ENCODE measurements at places on chromosomes 2 and 18.

DNA sequence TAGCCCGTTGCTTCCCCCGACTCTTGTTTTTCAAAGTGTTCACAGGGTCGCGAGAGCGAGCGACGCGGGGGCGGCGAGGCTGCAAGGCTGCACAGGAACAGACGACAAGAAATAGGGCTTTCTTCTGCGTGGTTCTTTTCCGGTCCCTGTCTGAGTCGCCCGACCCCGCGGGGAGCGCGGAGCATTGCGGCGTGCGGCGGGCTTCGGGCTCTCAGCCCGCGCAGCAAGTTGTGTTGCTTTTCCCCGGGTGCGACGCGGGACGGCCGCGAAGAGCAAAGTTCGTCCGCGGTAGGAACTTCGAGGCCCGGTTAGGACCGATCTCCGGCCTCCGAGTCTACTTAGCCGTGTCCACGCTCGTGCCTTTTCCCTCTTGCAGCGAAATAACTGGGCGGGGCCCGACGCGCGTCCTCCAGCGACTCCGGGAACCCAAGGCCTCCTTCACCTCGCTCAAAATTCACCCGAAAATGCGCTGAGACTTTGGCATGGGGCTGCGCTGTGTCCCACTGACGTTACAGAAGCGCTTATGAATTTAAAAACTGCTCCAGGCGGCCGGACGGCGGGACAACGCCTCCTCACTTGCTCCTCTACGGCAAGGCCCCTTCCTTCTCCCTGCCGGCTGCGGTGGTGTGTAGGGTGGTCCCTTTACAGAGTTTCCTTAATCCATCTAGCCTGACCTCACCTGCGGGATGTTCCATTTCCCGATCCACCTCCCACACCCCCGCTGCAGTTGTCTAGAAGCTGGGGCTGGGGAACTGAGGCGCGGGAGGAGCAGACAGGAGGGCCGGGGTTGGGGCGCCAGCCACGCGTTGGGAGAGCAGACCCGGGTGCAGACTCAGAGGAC, 1.5 kb upstream of the BCL2L11 start:
- DNase-seq = peak; percentile 59

DNA sequence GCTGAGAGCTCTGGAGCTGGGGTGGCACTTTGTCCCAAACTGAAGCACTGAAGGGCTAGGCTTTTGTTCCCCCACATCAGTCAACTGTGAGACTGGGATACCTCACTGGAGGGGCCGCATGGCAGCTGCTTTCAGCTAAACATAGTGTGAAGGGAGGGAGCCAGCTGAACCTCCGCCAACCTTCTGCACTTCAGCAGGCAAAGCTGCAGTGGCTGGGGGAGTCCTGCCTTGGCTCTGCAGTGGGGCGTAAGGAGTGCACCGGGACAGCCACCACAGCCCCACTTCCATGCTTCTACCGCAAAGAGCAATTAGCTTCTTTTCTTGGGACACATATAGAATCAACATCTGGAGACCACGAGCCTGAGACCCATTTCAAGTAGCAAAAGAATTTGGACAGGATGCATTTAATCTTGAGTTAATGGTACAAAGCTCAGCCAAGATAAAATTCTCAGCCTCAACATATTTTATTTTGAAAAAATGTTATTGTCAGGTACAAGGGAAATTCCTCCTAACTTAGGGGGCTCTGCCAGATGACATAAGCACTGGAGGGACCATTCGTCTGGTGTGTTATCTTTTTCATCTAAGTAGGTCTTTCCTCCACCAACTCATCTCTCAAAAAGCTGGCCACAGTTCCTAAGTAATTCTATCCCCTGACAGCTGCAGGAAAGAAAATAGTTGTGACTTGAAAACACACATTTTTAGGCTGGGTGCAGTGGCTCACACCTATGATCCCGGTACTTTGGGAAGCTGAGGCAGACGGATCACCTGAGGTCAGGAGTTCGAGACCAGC, 25.6 kb upstream of the MYCN start:
- DNase-seq = peak; percentile 54

- DNase-seq = no peak
Observed at GRCh38 chr2:231531883-231532755, 1.9 kb upstream of the NMUR1 start.

GRCh38 chr2:37880551-37880950, 44.5 kb upstream of the RMDN2 start:
- no peak for DNase-seq

DNA sequence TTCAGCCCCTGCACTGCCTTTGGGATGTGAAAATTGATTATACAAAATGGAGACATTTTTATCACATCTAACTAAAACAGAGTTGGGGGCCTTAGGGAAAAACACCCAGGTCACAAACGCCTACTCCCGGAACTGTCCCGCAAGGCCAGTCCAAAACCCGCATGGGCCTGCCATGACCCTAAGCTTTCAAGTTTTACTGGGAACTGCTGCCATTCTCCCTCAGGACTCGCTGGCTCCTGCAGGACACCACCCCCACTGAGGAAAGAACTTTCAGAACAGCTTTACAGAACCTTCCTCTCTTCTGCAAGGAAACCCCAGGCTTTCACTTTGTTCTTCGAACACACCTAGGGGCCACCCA, 320.4 kb upstream of the HS6ST1 start:
- peak; percentile 16 for DNase-seq

- DNase-seq = no peak
Observed at GRCh38 chr2:7951001-7951400, 730.9 kb upstream of the ID2 start.

- DNase-seq = no peak
Observed at GRCh38 chr18:74198453-74198852, 50.1 kb downstream of the TIMM21 start.

DNA sequence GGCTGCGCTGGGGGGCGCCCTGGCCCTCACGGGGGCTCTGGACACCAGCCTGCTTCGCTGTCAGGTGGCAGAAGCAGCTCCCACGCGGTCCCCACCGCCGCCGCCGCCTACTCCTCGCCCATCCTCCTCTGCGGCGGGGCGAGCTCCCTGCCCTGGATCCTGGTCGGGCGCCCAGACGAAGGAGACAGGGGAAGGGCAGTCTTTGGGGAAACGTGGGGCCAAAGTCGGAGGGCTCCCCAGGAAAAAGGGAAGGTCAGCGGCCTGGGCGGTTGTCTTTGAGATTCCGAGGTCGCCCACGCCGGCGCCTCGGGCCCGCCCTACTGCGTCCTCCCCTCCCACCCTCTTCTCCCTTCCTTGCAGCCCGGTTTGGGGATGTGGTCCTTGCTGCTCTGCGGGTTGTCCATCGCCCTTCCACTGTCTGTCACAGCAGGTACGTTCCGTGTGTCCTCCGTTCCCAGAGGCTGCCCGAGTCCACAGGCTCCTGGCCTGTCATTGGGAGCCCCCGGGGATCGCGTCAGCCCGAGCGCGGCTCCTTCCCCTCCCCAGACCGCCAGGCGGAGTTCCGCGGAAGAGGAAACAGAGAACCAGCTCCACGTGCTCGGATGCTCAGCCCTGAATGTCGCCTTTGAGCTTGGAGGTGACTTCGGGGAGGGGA, 800 bp downstream of the IL1RL2 start:
- DNase-seq = peak; percentile 70

DNA sequence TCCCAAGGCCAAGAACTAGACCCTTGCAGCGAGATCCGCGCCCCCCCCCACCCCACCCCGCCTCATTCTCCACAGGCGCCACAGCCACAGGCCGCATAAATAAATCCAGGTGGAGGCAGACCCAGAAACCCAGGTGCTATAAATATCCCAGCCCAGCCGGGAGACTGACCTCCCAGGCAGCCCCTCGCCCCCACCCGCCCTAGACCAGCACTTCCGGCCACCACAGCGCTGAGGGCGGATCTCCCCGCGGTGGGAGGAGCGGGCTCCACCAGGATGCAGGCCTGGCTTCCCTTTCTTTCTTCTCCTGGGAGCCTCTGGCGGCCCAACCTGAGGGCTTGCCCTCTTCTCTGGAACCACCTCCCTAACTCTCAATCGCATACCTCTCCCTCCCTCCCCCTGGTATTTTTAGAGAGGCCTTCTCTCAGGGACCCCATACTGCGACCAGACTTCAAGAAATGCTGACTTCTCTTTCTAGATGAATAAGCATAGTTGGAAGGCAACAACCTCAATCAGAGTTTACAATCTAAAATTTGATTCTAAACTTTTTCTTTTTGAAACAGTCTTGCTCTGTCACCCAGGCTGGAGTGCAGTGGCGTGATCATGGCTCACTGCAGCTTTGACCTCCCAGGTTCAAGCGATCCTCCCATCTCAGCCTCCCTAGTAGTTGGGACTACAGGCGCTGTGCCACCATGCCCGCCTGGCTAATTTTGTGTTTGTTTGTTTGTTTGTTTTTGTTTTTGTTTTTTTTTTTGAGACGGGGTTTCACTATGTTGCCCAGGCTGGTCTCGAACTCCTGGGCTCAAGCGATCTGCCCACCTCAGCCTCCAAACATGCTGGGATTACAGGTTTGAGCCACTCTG, 55.0 kb downstream of the PKDCC start:
- peak; percentile 80 for DNase-seq

- no peak for DNase-seq
Observed at GRCh38 chr2:101089419-101089818, 61.8 kb downstream of the TBC1D8 start.

DNA sequence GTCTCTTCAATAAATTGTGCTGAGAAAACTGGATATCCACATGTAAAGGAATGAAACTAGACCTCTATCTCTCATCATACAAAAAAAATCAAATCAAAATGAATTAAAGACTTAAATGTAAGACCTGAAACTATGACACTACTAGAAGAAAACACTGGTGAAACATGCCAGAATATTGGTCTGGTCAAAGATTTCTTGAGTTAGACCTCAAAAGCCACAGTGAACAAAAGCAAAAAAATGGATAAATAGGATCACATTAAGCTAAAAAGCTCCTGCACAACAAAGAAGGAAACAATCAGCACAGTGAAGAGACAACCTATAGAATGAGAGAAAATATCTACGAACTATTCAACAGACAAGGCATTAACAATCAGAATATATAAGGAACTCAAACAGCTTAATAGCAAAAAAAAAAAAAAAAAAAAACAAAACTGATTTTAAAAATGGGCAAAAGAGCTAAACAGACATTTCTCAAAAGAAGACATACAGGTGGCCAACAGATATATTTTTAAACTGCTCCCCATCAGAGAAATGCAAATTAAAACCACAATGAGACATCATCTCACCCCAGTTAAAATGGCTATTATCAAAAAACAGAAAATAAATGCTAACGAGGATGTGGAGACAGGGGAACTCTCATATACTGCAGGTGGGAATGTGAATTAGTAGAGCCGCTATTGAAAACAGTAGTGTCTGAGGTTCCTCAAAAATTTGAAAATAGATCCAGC, 66.3 kb downstream of the NCKAP1 start:
- no peak for DNase-seq

DNA sequence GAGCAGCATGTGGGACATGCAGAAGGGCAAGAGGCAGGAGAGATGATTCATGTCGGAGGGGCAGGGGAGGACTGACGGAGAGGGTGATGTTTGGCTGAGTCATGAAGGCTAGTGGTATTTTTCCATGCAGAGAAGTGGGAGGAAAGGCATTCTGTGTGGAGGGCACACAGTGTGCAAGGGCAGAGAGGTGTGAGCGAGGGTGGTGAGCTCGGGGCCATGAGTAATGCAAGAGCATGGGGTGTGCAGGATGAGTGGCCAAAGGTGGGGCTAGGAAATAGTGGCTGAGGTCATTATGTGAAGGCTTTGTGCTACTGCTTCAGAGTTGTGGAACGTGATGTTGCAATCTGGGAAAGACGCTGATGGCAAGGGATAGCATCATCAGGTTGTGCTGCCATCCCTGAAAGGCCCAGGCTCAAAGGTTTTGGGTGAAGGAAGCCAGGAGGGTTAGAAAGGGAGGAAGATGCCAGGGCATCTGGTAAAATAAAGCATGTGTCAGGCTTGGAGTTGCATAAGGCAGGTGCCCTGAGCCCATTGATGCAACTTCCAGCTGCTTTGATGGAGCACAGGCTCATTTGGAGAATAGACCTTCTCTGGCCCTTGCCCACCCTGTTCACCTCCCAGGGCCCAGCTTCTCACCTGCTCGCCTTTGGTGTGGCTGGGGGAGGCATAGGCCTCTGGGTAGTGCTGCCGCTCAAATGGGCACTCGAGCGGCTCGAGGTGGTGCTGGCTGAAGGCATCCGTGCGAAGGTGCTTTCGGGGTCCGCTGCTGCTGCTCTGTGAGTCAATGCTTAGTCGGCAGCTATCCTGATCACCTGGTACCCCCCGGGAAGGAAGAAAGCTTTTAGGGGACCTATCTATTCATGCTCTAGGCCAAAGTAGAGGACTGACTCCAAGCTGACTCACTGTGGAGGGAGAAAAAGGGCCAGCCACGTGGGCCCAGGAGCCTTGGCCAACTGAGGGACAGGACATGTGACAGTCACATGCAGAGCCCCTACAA, 37.5 kb downstream of the PAX8 start:
- peak; percentile 90 for DNase-seq

DNA sequence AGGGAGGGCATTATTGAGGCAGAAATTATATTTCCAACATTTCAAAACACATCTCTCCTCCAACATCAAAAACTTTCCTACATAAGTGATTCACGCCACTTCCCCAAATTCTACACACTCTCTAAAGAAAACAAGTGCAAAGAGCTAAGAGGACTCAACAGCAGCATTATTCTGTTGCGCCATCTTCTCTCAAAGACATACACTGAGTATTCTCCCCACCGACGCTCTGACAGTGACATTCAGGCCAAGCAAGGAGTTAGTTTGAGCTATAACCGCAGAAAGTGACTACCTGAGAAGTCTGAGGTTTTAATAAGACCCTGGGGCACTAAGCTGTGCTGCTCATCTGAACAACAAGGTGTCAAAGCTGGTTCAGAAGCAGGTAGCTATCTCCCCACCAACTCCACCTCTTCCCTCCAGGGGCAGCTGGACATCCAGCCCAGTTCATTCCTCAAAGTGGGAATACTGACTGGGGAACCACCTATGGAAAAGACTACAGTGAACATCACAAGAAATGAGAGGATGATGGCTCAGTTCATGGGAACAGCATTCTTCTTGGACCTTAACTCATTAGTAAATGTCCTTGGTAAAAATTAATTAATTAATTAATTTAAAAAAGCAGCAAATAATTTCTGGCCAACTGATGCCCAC, 309.5 kb upstream of the CCDC68 start:
- no peak for DNase-seq

- no peak for DNase-seq
Observed at GRCh38 chr2:201837824-201838431, 31.6 kb downstream of the CDK15 start.

DNA sequence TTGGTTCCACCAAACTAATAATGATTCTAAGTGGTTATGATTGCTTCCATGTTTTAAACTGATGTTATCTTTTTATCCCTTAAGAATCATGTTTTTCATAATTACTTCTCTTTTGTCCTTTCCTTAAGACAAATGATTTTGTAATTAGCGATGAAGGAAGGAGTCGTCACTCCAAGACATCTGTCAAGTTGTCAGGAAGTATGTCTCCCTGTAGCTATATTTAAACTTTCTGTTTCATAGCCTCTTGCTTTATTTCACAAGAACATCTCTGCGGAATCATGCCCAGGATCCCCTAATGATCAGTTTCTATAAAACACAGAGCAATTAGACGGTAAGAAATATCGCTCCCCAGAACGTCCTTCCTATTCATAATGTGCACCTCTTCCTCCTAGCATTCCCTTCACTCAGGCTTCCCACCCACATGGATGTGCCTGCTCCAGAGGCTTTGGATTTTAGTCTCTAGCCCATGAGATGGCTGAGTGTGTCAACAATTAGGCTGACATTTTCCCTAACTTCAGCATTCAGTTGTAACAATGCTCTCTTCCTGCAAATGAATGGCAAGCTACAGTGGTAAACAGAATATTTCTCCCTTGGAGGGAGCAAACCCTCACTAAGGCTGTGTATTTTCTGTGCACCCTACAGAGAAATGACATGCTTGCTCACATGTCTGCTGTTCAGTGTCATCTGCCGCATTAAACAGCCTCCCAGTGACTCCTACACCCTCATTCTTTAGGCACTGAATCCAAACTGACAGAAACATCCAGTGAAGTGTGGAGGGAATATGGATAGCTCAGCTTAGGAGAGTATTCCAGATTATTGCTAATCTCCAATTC, 879.6 kb upstream of the CELF4 start:
- DNase-seq = no peak

GRCh38 chr18:75208155-75208835, 644 bp downstream of the PTGR3 start:
- DNase-seq = peak; percentile 67

All from aorta (tissue), 5 donors.